ENCODE measurements at places on chromosomes 11 and 22.

GRCh38 chr11:130455483-130456127, 7.2 kb downstream of the ADAMTS15 start:
- no peak for DNase-seq

- no peak for DNase-seq
These were observed 22.7 kb downstream of the NAV2 start for GRCh38 chr11:19735157-19735908.

DNA sequence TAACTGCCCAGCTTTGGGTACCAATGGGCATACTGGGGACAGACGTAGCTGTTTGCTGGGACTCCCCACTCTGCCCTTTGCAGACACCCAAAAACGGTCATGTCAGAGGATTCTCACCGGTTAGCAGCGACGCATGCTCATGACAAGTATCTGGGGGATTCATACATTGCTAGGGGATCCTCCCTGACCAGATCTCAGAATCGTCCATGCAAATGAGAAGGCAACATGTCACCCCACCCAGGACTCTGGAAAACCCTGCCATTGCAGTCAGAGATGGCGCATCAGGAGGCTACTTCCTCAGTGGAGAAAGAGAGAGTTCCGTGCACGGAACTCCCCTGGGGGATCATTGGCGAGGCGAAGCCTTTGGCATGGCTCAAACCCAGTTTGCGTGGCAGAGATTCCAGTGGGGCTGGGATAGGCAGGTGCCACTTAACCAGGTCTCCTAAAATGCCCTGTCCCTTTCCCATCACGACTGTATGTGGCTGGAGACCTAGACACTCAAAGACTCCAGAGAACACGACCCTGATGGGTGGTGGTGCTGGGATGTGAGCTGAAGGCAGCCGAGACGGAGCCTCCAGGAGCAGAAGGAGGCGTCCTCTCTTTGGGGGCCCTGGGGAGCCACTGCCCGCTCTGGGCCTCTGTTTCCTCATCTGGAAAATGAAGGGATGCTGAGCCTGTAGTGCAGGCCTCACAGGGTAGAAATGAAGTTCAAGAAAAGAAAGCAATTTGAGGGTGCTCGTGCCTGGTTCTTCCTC, 4.9 kb downstream of the RGL4 start:
- DNase-seq: no peak

- no peak for DNase-seq
These were observed 44.2 kb upstream of the LINC01488 start for GRCh38 chr11:69437001-69437875.

GRCh38 chr22:22717664-22718063, 73.2 kb downstream of the GGTLC2 start:
- DNase-seq: no peak

- DNase-seq: no peak
These were observed 20.6 kb upstream of the CHST1 start for GRCh38 chr11:45685964-45686537.

- DNase-seq: no peak
These were observed 5.3 kb downstream of the BDNF start for GRCh38 chr11:27694992-27695391.

GRCh38 chr22:47144076-47144765, 381.8 kb downstream of the TBC1D22A start:
- no peak for DNase-seq

DNA sequence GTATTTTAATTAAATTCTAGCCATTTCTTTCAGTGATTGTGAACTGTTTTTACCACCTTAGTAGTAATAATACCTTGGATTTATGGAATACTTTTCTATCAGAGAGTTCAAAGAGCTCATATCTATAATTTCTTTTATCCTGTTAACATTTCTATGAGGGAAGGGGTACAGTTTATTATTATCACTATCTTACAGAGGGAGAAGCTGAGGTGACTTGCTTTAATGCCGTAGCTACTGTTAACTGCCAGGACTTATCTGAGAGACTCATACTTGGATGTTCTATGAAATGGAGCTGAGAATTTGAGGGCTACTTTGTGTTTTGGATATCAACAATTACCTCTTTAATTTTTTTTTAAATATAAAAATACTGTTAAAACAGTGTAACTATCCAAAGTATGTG, 3.3 kb downstream of the REXO2 start:
- DNase-seq: no peak

GRCh38 chr11:71064702-71065515, 187.5 kb downstream of the SHANK2 start:
- DNase-seq: no peak

GRCh38 chr11:20122131-20122530, 38.1 kb downstream of the DBX1 start:
- DNase-seq: no peak

- DNase-seq: no peak
These were observed 28.4 kb upstream of the SCN3B start for GRCh38 chr11:123682696-123683410.

- DNase-seq: no peak
These were observed 18.4 kb downstream of the ZMAT5 start for GRCh38 chr22:29748248-29748893.

DNA sequence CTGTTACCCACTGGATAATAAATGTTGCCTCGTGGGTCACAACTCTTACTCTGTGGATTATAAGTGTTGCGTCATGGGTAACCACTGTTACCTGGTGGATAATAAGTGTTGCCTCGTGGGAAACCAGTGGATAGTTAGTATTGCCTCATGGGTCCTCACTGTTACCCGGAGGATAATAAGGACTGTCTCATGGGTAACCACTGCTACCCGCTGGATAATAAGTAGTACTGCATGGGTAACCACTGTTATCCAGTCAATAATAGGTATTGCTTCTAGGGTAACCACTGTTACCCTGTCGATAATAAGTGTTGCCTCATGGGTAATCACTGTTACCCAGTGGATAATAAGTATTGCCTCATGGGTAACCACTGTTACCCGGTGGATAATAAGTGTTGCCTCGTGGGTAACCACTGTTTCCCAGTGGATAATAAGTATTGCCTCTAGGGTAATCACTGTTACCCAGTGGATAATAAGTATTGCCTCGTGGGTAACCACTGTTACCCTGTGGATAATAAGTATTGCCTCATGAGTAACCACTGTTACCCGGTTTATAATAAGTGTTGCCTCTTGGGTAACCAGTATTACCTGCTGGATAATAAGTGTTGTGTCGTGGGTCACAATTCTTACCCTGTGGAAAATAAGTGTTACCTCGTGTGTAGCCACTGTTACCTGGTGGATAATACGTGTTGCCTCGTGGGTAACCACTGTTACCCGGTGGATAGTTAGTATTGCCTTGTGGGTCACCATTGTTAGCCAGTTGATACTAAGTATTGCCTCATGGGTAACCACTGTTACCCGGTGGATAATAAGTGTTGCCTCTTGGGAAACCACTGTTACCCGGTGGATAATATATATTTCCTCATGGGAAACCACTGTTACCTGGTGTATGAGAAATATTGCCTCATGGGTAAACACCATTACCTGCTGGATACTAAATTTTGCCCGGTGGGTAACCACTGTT, 15.7 kb upstream of the NXPE4 start:
- no peak for DNase-seq

- no peak for DNase-seq
These were observed 8.9 kb downstream of the HPS4 start for GRCh38 chr22:26474682-26475081.

GRCh38 chr11:25970726-25971508, 361.0 kb upstream of the ANO3 start:
- DNase-seq: no peak

- no peak for DNase-seq
These were observed at the start of gene FAT3 for GRCh38 chr11:92224407-92225124. Gene FAT3 (plus strand): TSS chr11:92224818. CDS start chr11:92352113, 127,295 bp downstream.

GRCh38 chr11:74011360-74012073, 2.6 kb upstream of the UCP3 start:
- DNase-seq: no peak

- no peak for DNase-seq
These were observed 26.7 kb downstream of the TREH start for GRCh38 chr11:118652681-118653181.

- DNase-seq: no peak
These were observed 89.6 kb downstream of the ETS1 start for GRCh38 chr11:128497776-128498095.

GRCh38 chr22:27624042-27624441, 177.5 kb downstream of the MN1 start:
- DNase-seq: no peak

DNA sequence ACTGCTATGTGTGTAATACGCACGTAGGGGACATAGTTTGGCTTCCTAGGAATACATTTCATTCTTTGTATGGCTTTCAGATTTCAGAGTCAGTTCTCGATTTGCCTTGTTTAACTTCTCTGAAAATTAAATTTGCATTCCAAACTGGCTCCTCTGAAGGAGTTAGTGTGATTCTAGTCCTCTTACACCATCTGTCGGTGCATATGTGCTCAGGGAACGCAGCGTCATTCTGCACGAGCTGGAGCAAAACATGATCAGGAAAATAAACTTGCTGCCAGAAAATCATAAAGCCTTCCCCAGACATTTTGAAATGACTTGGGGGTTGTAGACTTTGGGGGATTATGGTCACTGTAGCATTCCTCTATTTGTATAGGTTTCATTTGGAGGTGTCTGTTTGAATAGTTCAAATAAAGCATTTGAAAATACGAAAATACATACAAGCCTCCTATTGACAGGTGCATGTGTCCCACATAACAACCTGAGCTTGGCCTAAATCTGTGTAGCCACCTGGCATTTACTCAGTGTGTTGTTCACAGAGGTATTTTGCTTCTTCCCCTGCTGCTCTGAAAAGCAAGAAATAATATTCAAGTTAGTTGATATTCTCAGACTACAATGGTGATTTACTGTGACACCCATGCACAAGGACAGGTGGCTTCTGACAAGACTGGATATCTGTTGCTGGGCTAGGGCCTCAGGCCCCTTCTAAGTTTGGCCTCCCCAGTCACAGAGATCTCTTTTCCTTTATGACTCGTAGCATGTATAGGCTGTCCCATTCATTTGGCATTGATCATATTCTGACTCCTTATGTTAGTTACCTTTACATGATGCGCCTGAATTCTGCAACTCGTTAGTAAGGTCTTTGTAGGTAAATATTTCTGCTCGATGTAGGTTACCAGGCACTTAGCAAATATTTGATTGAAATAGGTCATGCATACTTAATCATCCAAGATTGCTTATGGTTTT, 81.6 kb upstream of the SORL1-AS1 start:
- no peak for DNase-seq

DNA sequence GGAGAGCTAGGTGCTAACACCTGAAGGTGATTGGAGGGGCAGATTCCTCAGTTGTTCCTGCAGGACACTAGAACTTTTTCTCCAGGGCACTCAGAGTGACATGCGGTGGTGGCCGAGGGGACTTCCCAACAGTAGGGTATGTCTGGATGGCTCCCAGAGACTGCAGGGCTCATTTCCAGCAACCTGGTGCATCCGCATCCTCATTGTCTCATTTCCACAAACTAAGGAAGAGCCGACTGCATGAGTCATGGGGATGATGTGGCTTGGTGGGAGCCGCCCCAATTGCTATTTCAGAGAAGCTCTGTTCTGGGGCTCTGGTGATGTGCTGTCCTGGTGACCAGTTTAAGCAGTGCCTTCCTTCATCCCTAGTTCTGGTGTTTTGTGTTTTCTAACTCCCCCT, 2.8 kb upstream of the ROBO4 start:
- DNase-seq: peak; percentile 55

GRCh38 chr11:64130618-64131017, 35.3 kb downstream of the MACROD1 start:
- DNase-seq: no peak

DNA sequence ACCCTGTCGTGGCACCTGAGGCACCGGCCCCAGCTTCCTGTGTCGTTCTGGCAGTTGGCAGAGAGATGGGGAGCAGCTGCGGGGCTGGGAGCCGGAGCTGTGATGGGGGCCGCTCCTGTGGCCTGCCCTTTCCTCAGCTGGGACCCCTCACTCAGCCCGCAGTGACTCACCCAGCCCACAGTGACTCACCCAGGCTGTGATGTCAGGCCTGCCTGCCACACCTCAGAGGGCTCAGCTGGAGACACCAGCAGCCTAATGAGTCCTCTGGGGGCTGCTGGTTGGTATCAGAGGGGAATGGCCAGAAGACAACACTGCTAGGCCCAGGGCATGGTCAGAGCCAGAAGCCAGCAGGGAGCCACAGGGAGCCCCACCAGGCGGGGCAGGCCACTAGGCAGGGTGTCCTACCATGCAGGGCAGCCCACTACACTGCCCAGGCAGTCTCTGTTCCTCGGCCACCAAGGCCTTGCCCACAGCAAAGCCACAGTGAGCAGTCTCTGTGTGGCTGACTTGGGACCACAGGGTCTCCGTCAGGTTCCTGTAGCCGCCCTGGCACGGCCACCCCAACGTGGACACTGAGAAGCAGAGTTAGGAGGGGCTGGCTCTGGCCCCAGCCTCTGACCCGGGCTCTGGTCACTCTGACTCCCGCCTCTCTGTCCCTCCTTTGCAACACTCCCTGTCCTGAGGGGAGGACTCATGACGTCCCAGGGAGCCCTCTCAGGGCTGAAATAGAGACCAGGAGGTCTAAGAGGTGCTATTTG, 4.2 kb upstream of the FXYD2 start:
- peak; percentile 45 for DNase-seq

DNA sequence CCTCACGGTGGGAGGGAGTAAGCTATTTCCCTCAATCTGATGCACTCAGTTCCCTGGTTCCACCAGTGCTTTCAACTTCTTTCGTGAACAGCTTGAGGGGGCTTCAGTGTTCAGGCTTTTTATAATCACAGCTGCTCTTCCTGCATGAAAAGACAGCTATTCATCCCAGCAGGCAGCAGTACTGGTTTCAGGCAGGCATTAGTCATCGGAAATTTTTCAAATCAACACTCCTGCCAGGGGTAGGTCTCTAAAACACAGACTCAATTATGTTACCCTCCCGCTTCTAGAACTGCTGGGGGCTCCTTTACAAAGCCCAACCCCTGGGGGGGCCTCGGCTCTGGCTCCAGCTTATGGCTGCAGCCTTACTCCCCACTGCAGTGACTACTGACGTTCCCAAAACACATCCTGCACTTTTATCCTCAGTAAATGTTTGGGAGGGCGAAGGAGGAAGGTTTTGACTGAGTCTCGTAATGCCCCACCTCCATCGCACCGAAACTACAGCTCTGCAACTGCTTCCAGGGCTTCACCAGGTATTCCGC, 5.8 kb downstream of the POLDIP3 start:
- no peak for DNase-seq

DNA sequence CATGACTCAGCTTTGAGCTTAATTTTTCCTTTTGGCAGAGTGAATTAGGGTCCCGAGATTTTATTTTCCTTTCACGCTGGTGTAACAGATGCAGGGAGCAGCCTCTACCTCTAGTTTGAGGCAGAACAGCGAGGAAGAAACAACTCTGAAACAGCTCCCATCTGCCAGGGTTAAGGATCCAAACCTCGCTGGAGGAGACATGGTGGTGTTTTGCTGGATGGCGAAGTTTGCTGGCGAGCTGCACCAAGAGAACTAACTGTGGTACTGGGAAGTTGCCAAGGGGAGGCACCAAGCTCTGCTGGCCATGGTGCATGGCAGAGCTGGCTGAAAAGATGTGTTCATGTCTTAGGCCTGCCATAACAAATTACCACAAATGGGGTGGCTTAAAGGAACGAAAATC, 7.6 kb upstream of the ALKBH3 start:
- DNase-seq: no peak

- DNase-seq: no peak
These were observed 83.6 kb downstream of the FDX1 start for GRCh38 chr11:110513259-110513801.

- DNase-seq: no peak
These were observed 249.0 kb downstream of the ST3GAL4 start for GRCh38 chr11:126604461-126604860.

Data from non-pigmented ciliary epithelial cell (primary cell).